ENCODE measurements at places on chromosomes 12 and 14.

DNA sequence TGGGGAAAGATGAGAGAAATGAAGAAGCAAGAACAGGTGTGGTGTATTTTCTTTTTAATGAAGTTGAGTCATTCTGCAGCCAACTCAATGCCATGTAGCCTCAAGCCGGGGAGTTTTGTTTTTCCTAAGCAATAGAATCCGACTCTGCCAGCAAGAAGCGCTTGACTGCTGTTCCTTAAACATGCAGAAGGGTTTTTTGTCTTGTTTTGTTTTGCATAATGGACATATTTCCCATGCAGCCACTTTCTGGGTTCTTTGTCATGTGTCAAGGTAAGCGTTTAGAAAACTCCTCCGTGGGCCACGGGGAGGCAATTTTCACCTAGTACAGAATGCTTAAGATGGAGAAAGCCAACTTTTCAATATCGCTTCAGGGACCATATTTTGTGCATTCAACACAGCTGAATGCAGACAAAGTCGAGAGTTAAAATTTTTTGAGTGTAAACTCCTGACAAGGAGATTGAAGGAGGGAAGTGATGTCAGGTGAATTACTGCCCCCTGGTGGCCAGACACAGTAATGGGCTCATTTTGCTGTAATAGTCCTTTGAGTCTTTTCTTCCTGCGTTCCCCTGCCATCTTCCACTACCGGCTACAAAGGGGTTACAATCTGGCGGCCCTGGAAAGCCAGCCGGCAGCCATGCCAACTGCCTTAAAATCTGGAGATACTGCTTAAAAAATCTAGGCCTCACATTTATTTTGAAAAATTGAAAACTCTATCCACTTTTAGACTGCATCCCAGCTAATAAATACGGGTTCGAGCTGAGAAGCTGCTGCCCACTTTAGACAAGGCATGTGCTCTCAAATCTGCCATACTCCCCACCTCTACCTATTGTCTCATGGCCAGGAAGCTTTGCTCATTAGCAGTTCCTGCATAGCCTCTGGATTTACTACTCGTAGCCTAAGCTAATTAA lies 3.2 kb upstream of the FICD start:
- peak; percentile 41 for DNase-seq

GRCh38 chr12:99157946-99158345 lies 489.6 kb upstream of the GARIN6 start:
- no peak for DNase-seq

GRCh38 chr12:94805749-94806529 lies 155.6 kb upstream of the TMCC3 start:
- no peak for DNase-seq

DNA sequence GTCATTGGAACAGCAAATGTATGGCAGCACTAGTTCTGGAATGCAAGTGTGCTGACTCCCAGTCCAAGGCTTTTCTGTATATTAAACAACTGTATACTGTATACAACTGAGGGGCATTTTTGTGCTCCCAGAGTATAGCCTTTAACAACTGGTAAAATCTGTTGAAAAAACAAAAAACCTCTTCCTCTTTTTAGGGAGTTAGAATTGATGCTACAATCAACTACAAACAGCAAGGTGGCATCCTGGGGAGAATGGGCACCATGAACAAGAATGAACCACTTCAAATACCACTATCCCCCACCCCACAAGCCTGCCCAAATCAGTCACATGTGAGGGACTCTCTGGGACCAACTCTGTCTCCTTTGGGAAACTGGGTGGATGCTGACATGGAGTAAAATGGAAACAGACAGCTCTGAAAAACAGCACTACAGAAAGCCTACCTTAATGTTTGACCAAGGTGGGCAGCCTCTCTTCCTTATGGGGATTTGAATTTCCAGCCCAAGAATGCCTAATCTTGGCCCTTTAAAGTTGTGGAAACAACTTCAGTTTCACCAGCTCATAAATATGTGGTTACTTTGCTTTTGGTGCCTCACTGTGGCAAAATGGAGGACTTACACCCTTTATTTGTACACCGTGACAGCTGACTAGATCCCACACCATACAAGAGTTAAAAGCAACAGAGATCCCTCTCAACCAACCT lies 7.5 kb downstream of the VTI1B start:
- peak; percentile 39 for DNase-seq

GRCh38 chr14:105746124-105746514 lies 219.7 kb downstream of the TMEM121 start:
- DNase-seq: no peak

DNA sequence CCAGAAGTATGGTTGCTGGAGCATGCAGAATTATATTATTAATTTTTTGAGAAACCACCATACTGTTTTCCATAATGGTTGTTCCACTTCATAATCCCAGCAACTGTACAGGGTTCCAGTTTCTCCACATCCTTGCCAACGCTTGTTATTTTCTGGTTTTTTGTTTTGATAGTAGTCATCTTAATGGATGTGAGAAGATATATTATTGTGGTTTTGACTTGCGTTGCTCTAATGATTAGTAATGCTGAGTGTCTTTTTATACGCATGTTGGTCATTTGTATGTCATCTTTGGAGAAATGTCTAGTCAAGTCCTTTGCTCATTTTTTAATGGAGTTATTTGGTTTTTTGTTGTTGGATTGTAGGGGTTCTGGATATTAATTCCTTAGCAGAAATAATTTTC lies 58.1 kb downstream of the DAAM1 start:
- DNase-seq: no peak
